HEK293T (cell line): ENCODE measurements at places on chromosomes 5 and 9.

DNA sequence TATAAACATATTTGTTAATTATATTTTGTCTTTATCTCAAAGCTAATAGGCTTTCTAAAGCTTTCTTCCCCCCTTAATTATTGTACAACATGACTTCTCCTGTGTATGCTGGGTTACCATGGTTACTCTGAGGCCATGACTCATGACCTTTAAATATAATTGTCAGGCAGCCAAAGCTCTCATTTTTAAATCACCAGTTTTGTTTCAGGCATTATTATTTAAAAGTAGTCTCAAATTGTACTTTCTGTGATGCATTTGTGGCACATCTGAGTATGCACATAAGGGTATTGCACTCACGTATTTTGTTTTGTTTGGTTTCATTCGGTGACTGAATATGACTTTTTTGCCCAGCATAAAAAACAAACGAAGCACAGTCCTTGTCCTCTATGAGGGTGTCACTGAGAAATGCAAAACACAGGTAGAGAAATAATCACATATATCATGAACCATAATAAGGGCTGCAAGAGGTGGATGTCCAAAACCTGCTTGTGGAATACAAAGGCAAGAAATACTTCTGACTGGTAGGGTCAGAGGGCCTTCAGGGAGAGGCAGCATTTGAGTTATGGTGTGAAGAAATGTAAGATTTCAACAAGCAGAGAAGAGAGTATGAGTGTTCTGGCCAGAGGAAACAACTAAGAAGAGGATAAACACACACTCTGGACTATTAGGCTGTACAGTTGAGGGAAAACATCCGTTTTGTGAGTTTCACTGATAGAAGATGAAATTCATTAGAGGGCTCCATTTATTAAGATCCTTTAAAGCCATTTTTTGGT is 2.1 kb downstream of the CCDC192 start:
- no peak for DNase-seq

DNA sequence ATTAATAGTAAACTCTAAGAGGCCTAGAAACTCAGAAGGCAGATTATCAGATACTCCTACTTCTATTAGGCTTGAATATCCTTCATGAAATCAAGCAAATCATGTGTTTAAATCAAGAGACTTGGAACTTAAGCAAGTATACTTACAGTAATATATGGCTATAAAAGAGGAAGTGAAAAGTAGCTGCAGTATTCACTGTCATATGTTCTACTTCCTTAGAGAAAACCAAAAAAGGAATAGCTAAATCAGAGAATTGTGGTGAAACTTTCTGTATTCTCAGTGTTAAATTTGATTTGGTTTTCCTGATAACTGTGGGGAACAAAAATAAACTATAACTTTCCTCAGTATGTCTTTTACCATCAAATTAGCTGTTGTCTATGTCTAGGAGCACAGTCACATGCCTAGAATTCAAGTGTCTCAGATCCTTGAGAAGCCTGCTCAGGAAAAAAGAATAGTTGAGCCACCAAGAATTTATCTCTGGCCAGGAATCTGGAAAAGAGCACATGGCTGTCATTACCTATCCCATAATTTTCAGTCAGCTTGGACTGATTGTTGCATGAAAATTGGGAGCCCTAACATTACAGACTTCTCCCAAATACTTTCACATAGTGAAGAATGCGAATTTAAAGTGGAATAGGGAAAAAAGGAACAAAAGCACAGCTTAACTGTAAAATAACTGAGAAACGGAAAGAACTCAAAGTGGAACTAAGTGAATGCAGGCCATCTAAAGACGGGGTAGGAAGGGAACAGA is 1.7 kb downstream of the FKBP15 start:
- DNase-seq = no peak

DNA sequence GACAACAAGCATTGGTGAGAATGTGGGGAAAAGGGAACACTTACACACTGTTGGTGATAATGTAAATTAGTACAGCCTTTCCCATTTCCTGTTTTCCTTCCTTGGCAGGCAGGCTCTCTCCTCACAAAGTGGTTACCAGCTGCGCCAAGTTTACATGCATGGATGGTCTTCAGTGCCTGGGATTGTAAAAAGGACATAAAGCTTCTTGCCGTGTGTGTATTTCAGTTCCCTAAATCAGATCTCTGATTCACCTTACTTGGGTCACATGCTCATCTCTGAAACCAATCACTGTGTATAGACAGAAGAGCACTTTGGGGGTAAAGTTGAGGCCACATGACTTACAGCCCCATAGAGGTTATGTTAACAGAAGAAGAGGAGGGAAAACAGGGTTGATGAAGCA is 92.8 kb downstream of the CAVIN4 start:
- DNase-seq = no peak

DNA sequence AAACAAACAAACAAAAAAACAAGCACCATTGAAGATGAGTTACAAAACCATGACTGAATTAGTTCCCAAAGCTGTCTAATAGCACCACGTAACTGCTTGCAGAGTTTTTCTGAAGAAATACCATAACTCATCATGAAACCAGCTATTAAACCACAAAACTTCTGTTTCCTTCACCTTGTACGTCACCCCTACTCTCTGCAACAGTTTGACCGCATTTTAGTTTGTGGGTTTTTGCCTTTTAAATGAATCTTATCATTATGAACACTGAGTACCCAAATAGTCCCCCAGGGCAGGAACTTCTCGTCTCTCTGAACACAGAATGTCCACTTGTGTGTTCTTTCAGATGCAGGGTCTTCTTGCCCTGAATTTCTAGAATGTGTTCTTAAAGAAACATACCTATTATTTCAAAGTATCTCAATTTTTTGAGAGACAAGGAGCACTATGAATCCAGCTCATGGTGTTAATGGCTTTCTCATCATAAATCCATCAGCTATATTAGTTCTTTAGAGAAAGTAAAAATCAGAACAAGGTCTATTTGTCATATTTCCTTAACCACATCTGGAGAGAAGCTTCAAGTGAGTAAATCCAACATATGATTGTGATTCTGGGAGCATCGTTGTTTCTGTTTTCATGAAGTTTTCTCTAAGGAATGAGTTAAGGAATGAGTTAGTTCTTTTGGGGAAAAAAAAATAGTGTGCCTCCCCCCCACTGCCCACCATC is 210.6 kb downstream of the AUH start:
- DNase-seq = no peak

GRCh38 chr5:42858031-42858643 is 46.4 kb upstream of the SELENOP start:
- DNase-seq = no peak

DNA sequence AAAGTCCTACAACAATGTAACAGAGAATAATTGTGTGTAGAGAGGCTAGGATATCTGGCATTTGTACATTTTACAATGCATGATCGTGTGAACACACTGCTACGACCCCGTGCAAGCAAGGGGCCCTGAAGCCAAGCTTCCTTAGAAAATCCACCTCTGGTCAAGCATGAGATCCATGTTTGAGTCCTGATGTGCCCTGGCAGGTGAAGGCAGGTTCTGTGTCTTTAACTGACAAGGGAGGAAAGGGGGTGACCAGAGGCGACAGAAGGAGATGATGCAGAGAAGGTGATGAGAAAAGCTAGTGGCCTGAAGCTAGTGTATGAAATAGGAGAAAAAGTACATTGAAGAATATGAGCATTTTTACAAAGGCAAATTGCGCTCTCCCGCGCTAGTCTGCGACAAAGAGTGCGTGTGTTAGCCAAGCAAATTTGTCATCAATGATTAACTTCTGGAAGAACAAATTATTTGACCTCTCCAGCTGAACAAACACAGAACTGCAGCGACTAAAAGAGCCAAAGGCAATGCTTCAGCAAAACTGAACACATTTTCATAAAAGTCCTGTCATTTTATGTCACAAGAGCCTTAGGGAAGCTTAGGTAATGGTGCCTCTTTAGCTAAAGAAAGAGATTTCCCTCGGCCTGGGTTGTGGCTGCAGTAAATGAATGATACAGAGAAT is 101.7 kb upstream of the DAPK1 start:
- no peak for DNase-seq

DNA sequence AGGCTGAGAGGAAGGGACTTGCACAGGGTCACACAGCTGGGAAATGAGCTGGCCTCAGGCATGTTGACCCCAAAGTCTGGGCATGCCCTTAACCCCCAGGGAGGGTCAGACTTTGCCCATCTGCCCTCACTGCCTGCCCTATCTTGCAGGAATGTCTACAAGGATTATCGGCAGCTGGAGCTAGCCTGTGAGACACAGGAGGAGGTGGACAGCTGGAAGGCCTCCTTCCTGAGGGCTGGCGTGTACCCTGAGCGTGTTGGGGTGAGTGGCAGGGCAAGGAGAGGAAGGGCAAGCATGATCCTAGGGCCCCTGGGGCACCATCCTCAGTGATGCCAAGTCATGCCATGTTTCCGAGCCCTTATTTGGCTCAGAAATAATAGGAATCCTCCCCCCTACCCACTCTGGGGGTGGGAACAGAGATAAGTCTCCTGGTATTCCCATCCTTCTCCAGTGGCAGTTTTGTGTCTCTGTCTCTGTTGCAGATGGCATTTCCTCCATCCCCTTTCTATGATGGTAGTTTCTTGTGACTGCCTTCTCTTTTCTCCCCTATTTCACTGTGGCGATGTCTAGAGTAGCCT is 28.5 kb downstream of the GOLGA2 start:
- no peak for DNase-seq

DNA sequence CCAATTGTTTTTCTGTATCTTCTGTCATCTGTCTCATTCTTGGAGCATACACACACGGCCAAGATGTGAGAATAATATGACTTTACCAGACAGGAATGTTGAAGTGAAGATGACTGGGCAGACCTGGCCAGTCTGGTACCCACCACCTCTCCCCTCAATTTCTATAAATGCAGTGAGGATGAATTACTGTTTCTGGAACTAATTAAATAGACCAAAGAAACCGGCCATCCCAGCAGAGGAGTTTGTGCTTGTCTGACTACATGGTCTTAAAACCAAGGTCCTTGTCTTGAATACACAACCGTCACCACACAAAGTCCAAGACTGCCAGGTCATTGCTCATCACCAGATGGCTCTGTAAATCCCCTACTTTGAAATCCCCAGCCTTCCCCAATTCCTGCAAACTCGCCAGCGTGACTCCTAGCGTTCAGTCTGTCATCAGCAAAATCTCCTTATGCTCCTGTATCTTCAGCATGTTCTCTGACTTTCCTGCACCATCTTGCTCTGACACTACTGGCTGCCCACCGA is 147.2 kb downstream of the PDE4D start:
- no peak for DNase-seq

GRCh38 chr9:75429531-75430475 is 341.5 kb downstream of the OSTF1 start:
- no peak for DNase-seq

GRCh38 chr5:144481861-144482260 is 311.2 kb downstream of the KCTD16 start:
- DNase-seq = no peak

- DNase-seq = no peak
Observed at GRCh38 chr9:27412963-27413362, 111.1 kb upstream of the IFNK start.

DNA sequence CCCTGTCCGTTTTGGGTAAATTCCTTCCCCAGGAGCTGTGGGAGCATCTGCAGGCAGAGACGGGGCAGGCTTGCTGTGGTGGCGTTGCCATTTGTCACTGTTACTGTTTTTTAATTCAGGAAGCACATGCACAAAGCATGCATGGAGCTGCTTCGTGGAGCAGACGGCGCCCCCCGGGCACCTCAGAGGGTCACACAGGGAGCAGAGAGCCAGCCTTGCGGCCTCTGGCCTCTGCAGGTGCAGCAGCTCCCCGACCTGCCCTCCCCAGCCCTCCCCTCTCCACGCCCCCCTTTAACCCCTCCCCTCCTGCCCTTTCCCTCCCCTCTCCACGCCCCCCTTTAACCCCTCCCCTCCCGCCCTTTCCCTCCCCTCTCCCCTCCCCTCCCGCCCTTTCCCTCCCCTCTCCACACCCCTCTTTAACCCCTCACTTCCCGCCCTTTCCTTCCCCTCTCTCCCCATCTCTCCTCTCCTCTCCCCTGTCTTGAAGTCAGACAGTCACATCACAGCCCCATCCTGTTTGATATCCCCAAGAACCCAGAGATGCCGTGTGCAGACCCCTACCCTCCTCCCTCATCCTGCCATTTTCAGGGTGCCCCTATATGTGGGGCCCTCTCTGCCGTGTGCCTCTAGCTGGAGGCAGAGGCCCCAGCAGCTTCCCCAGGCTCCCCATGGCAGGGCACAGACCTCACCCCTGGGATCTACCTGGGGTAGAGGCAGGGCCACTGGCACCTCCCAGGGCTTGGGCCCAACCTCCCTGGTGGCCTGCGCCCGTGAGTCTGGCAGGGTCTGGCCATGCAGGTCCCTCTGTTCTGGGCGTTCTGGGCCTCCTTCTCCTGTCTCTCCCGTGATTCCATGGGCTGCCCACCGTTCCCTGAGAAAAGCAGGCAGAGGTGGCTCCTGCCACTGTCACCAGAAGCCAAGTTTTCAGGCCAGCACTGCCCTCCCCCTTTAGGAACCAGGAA is 29.6 kb upstream of the UBAC1 start:
- DNase-seq = peak; percentile 60

- DNase-seq = no peak
Observed at GRCh38 chr5:143432658-143433239, 29.3 kb upstream of the NR3C1 start.
